Type B pancreatic cell (in vitro differentiated cells): ENCODE measurements at places on chromosomes 5 and 9. TPM values are rescaled to one million over a fixed set of nuclear protein-coding genes. Genes with fewer than 3 reads are reported as not detected.

DNA sequence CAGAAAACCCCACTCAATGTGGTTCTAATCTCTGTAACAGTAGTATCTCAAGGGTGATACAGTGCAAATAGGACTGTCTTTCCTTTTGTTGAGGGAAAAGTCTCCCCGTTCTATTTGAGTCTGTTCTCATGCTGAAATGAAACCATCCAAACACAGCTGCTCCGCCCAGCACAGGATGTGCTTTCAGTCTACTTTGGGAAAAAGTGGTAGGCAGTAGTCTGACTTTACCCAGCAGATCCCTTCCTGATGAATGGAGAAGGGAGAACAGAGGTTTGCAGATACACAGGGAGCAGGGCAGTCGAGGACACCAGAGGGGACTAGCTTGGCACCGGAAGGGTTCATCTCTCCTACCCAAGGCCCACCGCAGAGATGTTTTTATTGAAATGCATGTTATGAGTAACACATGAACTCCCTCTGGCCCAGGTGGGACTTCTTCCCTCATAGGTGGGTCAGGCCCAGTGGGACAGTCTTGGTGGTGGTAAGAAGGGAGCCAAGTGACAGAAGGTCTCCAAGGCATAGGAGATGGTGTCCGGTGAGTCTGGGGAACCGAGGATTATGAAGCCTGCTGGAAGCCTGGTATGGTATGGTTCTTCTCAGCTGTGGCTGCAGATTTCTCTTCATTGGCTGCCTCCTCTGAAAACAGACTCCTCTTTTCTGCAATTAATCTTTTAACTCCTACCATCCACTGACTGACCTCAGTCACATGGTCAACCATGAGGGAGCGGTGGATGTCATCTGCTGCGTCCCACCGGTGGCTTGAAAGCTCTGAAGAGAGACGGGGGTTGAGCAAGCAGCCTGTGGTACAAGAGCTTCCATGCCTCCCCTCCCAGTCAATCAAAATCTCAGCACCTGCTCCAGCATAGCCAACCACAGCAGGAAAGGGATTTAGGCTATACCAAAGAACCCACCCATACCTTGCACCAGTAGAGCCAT lies 3.0 kb downstream of the EIF4EBP3 start:
- H3K36me3 ChIP-seq: peaks cover 10% of the 10 kb centered on the region
- H3K27me3 ChIP-seq: no peaks in the 10 kb centered on the region
- H3K4me3 ChIP-seq: no peak overlapping the region

DNA sequence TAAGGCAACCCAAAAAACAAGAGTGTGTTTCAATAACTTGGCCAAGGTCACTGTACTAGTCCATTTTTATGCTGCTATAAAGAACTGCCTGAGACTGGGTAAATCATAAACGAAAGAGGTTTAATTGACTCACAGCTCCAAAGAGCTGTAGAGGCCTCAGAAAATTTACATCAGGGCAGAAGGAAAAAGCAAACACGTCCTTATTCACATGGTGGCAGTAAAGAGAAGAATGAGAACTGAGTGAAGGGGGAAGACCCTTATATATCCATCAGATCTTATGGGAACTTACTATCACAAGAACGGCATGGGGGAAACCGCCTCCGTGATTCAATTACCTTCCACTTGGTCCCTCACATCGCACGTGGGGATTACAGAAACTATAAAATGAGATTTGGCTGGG lies 64.3 kb upstream of the CAMK4 start:
- H3K27me3 ChIP-seq: peaks cover 7% of the 10 kb centered on the region
- no peak for DNase-seq
- H3K36me3 ChIP-seq: no peaks in the 10 kb centered on the region
- H3K4me3 ChIP-seq: no peak overlapping the region

DNA sequence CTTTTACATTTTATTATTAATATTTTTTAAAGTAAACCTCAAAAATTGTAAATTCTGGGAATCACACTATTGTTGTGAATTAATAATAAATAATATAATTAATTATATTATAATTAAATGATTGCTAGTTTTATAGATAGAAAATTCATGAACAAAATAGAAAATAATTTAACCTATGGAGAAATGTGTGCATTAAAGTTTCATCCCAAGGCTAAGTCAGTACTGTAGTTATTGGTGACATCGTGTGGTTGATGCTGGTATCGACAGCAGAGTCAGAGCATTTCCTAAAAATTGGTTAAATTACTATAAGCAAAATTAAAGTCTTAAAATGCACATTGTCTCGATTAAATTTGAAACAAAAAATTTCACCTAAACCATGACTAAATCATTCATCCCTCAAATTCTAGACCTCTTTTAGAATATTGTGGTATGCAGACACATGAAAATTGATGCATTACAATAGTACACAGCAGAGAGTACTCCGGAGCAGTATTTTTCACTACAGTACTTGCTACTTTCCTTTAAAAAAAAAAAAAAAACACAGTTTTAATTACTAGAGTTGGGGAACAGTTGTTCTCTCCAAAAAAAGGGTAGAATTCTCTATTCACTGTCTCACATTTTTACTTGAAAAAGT lies 73.9 kb downstream of the RORB start:
- H3K36me3 ChIP-seq: no peaks in the 10 kb centered on the region
- DNase-seq: no peak
- H3K27ac ChIP-seq: no peak overlapping the region
- no peaks in the 10 kb centered on the region for H3K4me1 ChIP-seq

GRCh38 chr5:132661231-132662003 lies 3.4 kb downstream of the IL13 start:
- peaks cover 16% of the 10 kb centered on the region for H3K27me3 ChIP-seq
- H3K36me3 ChIP-seq: no peaks in the 10 kb centered on the region
- H3K4me1 ChIP-seq: peaks cover 11% of the 10 kb centered on the region
- H3K27ac ChIP-seq: no peak overlapping the region
- DNase-seq: no peak

- H3K4me3 ChIP-seq: no peak overlapping the region
- no peaks in the 10 kb centered on the region for H3K27me3 ChIP-seq
- no peak for DNase-seq
- H3K4me1 ChIP-seq: no peaks in the 10 kb centered on the region
- H3K36me3 ChIP-seq: no peaks in the 10 kb centered on the region
Observed at GRCh38 chr9:10253341-10253740, 359.5 kb downstream of the PTPRD start.

GRCh38 chr9:93223260-93224180 lies 39.6 kb downstream of the WNK2 start:
- no peak for DNase-seq
- no peak overlapping the region for H3K27ac ChIP-seq
- no peak overlapping the region for H3K4me3 ChIP-seq

GRCh38 chr9:69874301-69875060 lies 53.9 kb downstream of the CFAP95 start:
- no peak overlapping the region for H3K27ac ChIP-seq
- peaks cover 15% of the 10 kb centered on the region for H3K4me1 ChIP-seq
- no peaks in the 10 kb centered on the region for H3K36me3 ChIP-seq
- H3K27me3 ChIP-seq: peaks cover 4% of the 10 kb centered on the region
- DNase-seq: no peak
- H3K4me3 ChIP-seq: no peak overlapping the region

MARCOL gene
- not detected in 2 replicates for total RNA-seq

REEP2 gene
- 7.8 and 31.0 TPM in 2 replicates for total RNA-seq

AGXT2 gene
- total RNA-seq: not detected in 2 replicates

TMED9 gene
- 161 and 225 TPM in 2 replicates for total RNA-seq

DEPDC1B gene
- 14.0 and 29.1 TPM in 2 replicates for total RNA-seq

TEK gene
- 0.63 and 0.74 TPM in 2 replicates for total RNA-seq
